Hepatocyte (in vitro differentiated cells): ENCODE measurements at places on chromosomes 1 and 21. TPM values are rescaled to one million over a fixed set of nuclear protein-coding genes. Genes with fewer than 3 reads are reported as not detected.

DNA sequence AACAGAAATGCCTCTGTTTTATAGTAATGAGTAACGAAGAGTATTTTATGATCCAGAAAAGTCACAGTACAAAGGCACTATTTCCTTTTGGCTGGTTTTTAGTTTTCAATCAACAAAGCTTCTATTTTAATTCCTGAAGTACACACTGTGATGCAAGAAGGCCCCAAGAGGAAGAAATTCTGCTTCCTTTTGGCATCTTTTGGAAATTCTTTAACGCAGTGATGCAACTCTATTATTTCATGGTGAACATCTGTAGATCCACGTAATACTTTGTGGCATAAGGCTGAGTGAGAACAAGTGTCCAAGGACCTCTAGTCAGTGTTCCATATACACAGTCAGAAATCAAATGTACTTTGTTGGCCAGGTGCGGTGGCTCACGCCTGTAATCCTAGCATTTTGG, 137.5 kb downstream of the TGFB2 start:
- no peak overlapping the region for H3K4me3 ChIP-seq
- H3K27me3 ChIP-seq: no peaks in the 10 kb centered on the region
- peaks cover 13% of the 10 kb centered on the region for H3K4me1 ChIP-seq
- H3K36me3 ChIP-seq: no peaks in the 10 kb centered on the region
- DNase-seq: no peak
- H3K27ac ChIP-seq: no peak overlapping the region

TCEA3 gene
- total RNA-seq: 30.2 and 30.8 TPM in 2 replicates

DNA sequence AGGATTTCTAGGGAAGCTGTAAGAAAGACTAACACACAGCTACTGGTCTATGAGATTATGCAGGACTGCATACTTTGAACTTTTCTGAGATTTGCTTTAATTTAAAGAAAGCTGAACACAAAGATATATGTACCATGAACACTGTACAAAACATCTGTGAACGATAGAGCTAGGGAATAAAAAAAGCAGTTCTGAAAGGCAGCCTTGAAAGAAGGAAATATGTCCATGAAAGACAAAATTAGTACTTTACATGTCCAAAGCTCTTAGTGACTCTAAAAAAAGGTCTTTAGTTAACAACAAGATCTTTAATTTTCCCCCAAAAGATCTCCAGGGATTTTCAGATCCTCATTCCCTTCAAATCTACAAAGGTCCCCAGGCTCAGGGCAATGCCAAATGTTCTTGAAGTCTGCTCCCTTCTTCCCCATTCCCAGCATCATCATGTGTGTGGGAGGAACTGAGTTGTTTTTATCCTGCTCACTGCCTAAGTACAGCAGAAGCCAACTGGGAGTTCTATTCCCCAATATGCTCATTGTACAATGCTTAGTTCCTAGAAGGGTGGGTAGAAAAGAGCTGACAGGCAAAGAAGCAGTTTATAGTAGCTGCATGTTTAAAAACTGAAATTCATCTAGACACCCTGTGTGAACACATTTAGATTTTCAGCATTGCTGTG, 60.1 kb upstream of the PTCH2 start:
- no peak for DNase-seq
- H3K36me3 ChIP-seq: no peaks in the 10 kb centered on the region
- no peaks in the 10 kb centered on the region for H3K4me1 ChIP-seq
- H3K27ac ChIP-seq: no peak overlapping the region

DNA sequence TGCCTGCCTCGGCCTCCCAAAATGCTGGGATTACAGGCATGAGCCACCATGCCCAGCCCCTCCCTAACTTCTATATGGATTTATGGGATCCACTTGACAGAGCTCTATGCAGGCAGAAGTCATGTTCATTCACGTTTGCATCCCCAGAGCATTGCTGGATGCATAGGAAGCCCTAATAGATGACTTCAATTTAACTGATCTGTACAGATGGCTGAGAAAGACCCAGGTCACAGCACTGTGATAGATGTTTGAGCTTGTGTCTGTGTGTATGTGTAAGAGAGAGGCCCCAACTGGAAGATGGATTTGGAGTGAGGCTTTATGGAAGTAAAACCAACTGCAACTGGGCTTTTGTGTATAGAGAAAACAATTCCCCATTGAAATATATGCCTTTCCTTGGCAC, 30.9 kb upstream of the PLXNA2 start:
- H3K36me3 ChIP-seq: no peaks in the 10 kb centered on the region
- H3K27me3 ChIP-seq: peaks cover 6% of the 10 kb centered on the region
- H3K4me1 ChIP-seq: peaks cover 19% of the 10 kb centered on the region
- no peak for DNase-seq

GRCh38 chr1:169240449-169241232, 127.0 kb downstream of the NME7 start:
- H3K4me1 ChIP-seq: no peaks in the 10 kb centered on the region
- H3K27ac ChIP-seq: no peak overlapping the region
- H3K4me3 ChIP-seq: no peak overlapping the region
- H3K27me3 ChIP-seq: no peaks in the 10 kb centered on the region
- no peaks in the 10 kb centered on the region for H3K36me3 ChIP-seq
- no peak for DNase-seq

DNA sequence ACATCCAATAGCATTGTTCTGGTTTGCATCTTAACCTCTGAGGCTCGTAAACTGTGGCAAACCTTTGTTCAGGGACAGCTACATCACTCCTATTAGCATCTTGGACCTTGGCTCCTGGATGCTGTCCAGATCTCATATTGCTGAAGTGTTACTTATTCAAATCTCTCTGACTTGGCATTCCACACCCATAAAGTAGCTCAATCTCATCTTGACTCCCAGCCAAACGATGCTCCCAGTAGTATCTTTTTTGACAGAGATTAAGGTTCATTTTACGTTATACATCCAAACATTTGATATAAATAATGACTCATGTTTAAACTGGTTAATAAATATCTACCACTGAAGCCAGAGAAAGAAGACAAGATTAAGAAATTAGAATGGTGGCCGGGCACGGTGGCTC, 4.4 kb upstream of the FLVCR1 start:
- peak; percentile 59 for DNase-seq
- H3K4me3 ChIP-seq: no peak overlapping the region
- peaks cover 5% of the 10 kb centered on the region for H3K4me1 ChIP-seq
- no peaks in the 10 kb centered on the region for H3K27me3 ChIP-seq
- H3K27ac ChIP-seq: no peak overlapping the region
- H3K36me3 ChIP-seq: no peaks in the 10 kb centered on the region

DNA sequence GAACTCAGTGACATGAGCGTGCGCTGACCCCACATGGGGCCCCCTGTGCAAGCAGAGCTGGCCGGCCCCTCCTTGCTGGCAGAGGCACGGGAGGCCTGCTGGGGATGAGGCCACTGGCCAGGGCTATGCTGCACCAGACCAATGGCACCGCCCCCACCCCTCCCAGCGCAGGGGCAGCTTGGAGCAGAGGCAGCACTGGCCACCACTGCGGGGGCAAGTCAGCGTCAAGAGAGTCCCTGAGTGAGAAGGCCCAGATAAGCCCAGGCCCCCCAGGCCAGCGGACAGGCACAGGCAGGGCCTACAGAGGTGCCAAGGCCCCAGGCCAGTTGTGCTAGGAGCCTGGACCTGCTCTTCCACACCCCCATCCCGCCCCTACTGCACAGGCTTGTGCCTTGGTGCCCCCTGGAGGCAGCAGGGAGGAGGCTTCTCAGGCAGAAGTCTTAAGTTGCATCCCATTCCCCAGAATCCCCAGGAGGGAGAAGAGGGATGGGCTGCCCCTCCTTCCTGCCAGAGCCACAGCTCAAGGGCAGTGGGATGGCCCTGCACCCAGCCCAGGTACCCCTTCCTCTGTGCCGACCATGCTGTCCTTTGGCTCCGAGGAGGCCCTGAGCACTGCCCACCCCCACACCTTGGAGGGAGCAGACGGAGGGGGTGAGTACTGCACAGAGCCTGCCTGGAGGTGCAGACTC, 35.8 kb downstream of the EPHX1 start:
- peak; percentile 83 for DNase-seq
- H3K4me1 ChIP-seq: peaks cover 4% of the 10 kb centered on the region
- no peak overlapping the region for H3K4me3 ChIP-seq
- no peak overlapping the region for H3K27ac ChIP-seq
- H3K27me3 ChIP-seq: no peaks in the 10 kb centered on the region
- H3K36me3 ChIP-seq: no peaks in the 10 kb centered on the region

LEMD1 gene
- total RNA-seq: 2.4 TPM in 1 of 2 replicates, not detected in the other
